ENCODE measurements at places on chromosomes 5 and 9. TPM values are rescaled to one million over a fixed set of nuclear protein-coding genes. Genes with fewer than 3 reads are reported as not detected.

DNA sequence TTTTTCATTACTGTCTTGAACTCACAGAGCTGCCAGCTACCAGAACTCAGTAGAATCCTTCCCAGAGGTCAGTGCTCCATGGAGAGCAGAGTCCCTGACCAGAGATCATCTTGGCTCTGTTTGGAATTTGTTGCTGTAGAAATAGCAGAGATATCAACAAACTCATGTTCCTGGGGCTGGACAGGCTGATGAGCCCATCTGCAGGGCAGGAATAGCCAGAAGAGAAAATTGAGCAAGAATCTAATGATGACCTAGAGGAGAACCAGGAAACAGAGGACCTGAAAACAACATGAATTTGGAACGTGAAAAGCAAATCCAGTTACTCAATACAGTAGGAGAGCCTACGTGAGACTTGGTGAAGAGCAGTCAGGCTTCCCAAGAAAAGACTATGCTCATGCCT is 437.8 kb downstream of the PLK2 start:
- no peaks in the 10 kb centered on the region for H3K27me3 ChIP-seq
- no peak overlapping the region for H3K27ac ChIP-seq
- H3K36me3 ChIP-seq: no peaks in the 10 kb centered on the region
- DNase-seq: no peak
- no peaks in the 10 kb centered on the region for H3K4me1 ChIP-seq

- no peaks in the 10 kb centered on the region for H3K27me3 ChIP-seq
- peaks cover 25% of the 10 kb centered on the region for H3K36me3 ChIP-seq
- peaks cover 62% of the 10 kb centered on the region for H3K4me1 ChIP-seq
- H3K27ac ChIP-seq: peak overlapping the region; percentile 70
- H3K4me3 ChIP-seq: peak overlapping the region; percentile 87
- DNase-seq: peak; percentile 63
Observed at GRCh38 chr9:136544548-136544963, 1.3 kb downstream of the NOTCH1 start.

DNA sequence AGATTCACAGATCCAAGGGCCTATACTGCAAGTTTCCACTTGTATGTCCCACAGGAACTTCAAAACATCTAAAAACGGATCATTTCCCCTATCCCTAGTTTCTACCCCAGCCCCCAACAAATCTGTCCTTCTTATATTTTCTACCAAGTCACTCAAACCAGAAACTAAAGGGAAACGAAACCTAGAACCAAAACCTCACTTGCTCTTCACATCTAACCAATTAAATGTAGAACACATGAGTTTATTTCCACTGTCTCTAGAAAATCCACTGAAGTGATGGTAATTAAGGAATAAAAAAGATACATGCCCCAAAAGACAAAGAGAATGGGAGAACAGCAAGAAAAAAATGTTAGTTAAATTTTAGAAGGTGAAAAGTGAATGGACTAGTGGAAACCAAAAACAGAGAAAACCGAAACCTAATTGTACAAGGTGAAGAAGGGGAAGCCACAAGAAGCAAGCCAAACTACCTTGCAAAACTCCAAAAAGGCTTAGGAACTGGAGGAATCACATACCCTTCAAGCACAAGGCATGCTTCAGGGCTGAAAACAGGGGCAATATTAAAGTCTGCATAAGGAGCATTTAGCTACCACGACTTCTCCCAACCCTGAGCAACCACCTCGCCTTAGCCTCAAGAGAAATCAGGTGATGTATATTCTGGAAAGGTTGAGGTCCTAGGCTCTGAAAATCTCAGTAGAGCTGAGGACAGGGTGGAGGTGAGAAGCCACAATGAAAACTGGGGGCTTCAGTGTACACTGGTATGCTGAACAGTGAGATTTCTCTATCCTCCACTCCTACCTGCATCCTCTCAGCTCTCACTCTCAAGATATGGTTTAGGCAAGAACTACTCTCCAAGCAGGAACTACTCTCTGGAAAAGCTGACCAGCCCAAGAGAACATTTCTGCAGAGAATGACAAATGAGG is 11.1 kb downstream of the SMU1 start:
- no peak overlapping the region for H3K27ac ChIP-seq
- H3K27me3 ChIP-seq: no peaks in the 10 kb centered on the region
- DNase-seq: no peak
- no peak overlapping the region for H3K4me3 ChIP-seq
- H3K36me3 ChIP-seq: peaks cover 90% of the 10 kb centered on the region

- no peak overlapping the region for H3K27ac ChIP-seq
- H3K36me3 ChIP-seq: no peaks in the 10 kb centered on the region
- H3K27me3 ChIP-seq: no peaks in the 10 kb centered on the region
- no peaks in the 10 kb centered on the region for H3K4me1 ChIP-seq
- DNase-seq: no peak
- H3K4me3 ChIP-seq: no peak overlapping the region
Observed at GRCh38 chr9:23669776-23670175, 156.3 kb downstream of the ELAVL2 start.

- peaks cover 19% of the 10 kb centered on the region for H3K36me3 ChIP-seq
- no peaks in the 10 kb centered on the region for H3K4me1 ChIP-seq
- no peak overlapping the region for H3K4me3 ChIP-seq
- H3K27ac ChIP-seq: no peak overlapping the region
- H3K27me3 ChIP-seq: no peaks in the 10 kb centered on the region
Observed at GRCh38 chr9:32968101-32969011, 33.1 kb downstream of the APTX start.

DNA sequence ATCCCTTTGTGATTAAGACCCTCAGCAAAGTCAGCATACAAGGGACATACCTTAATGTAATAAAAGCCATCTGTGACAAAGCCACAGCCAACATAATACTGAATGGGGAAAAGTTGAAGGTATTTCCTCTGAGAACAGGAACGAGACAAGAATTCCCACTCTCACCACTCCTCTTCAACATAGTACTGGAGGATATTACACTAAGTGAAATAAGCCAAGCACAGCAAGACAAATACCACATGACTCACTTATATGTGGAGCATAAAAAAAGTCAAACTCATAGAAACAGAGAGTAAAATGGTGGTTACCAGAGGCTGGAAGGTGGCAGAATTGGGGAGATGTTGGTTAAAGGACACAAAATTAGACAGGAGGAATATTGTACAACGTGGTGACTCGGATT is 118.1 kb upstream of the NFIL3 start:
- H3K4me3 ChIP-seq: no peak overlapping the region
- peaks cover 2% of the 10 kb centered on the region for H3K27me3 ChIP-seq
- no peak overlapping the region for H3K27ac ChIP-seq
- no peaks in the 10 kb centered on the region for H3K36me3 ChIP-seq
- DNase-seq: no peak

The LRRC70 gene
- total RNA-seq: 7.3 TPM

GRCh38 chr9:21031091-21031807 is at the start of gene HACD4:
TSS of gene HACD4 (minus strand) at chr9:21031640. CDS start at chr9:21031590, 50 bp downstream.
- H3K36me3 ChIP-seq: peaks cover 14% of the 10 kb centered on the region
- DNase-seq: peak; percentile 63
- peaks cover 28% of the 10 kb centered on the region for H3K4me1 ChIP-seq
- peak within 1 kb of the TSS; percentile 62 for H3K27ac ChIP-seq
- H3K4me3 ChIP-seq: peak within 1 kb of the TSS; percentile 63
- H3K27me3 ChIP-seq: no peaks in the 10 kb centered on the region

GRCh38 chr5:124289641-124290311 is 456.7 kb downstream of the ZNF608 start:
- H3K27ac ChIP-seq: no peak overlapping the region
- H3K27me3 ChIP-seq: no peaks in the 10 kb centered on the region
- no peak for DNase-seq
- H3K36me3 ChIP-seq: no peaks in the 10 kb centered on the region
- H3K4me3 ChIP-seq: no peak overlapping the region

The TOPORS gene
- 41.8 TPM for total RNA-seq

GRCh38 chr5:95557841-95558240 is 2.9 kb downstream of the ARSK start:
- no peak overlapping the region for H3K27ac ChIP-seq
- no peaks in the 10 kb centered on the region for H3K27me3 ChIP-seq
- peaks cover 16% of the 10 kb centered on the region for H3K4me1 ChIP-seq

The GPR150 gene
- 0.60 TPM for total RNA-seq

- H3K4me1 ChIP-seq: no peaks in the 10 kb centered on the region
- H3K36me3 ChIP-seq: no peaks in the 10 kb centered on the region
- no peak overlapping the region for H3K4me3 ChIP-seq
- no peak overlapping the region for H3K27ac ChIP-seq
- H3K27me3 ChIP-seq: no peaks in the 10 kb centered on the region
Observed at GRCh38 chr5:88374391-88374790, 105.7 kb upstream of the TMEM161B start.

The SLC6A7 gene
- not detected for total RNA-seq

DNA sequence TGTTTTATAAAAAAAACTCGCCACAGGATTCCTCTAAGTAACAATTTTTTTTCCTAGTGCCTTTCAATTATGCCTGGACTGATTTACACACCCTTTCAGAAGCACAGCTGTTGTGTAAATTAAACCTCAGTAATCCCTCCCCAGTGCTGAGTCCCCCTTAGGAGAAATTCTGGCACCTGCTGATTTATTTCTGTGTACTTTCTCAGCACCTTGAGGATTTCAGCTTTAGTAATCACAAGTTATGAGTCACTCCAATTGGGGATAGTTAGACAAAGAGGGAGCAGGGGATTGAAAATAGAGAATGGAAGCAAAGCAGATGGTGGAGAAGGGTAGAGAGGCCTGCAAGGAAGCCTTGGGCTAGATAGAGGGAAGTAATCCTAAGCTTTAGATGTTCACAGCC is 171.7 kb downstream of the TTLL11 start:
- no peak overlapping the region for H3K27ac ChIP-seq
- no peak for DNase-seq
- no peaks in the 10 kb centered on the region for H3K36me3 ChIP-seq
- H3K4me3 ChIP-seq: no peak overlapping the region

DNA sequence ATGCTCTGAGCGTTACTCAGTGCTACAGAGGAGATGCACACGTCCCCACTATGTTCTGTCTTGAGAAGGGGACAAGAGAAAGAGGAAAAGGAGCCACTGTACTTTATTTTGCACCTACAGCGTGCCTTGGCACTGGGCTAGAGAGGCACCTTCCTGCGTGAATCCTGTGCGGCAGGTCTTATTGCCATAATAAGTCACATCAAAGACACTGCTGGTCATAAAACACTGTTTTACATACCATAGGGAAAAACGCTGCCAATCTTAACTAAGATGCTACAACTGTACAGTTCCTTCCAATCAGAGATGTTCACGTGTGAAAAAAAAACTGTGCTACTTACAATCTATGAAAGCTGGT is 48.1 kb downstream of the NEURL1B start:
- H3K27me3 ChIP-seq: no peaks in the 10 kb centered on the region
- no peaks in the 10 kb centered on the region for H3K36me3 ChIP-seq
- no peak for DNase-seq
- H3K4me1 ChIP-seq: peaks cover 14% of the 10 kb centered on the region
- H3K4me3 ChIP-seq: no peak overlapping the region

The PCDHB16 gene
- total RNA-seq: not detected

- no peaks in the 10 kb centered on the region for H3K36me3 ChIP-seq
- H3K4me3 ChIP-seq: no peak overlapping the region
- H3K27ac ChIP-seq: no peak overlapping the region
- no peak for DNase-seq
Observed at GRCh38 chr5:56183506-56183905, 49.6 kb downstream of the ANKRD55 start.

GRCh38 chr5:171116719-171117118 is 192.3 kb upstream of the TLX3 start:
- no peaks in the 10 kb centered on the region for H3K4me1 ChIP-seq
- H3K27ac ChIP-seq: no peak overlapping the region
- H3K4me3 ChIP-seq: no peak overlapping the region
- no peaks in the 10 kb centered on the region for H3K36me3 ChIP-seq

The DDX4 gene
- not detected for total RNA-seq

DNA sequence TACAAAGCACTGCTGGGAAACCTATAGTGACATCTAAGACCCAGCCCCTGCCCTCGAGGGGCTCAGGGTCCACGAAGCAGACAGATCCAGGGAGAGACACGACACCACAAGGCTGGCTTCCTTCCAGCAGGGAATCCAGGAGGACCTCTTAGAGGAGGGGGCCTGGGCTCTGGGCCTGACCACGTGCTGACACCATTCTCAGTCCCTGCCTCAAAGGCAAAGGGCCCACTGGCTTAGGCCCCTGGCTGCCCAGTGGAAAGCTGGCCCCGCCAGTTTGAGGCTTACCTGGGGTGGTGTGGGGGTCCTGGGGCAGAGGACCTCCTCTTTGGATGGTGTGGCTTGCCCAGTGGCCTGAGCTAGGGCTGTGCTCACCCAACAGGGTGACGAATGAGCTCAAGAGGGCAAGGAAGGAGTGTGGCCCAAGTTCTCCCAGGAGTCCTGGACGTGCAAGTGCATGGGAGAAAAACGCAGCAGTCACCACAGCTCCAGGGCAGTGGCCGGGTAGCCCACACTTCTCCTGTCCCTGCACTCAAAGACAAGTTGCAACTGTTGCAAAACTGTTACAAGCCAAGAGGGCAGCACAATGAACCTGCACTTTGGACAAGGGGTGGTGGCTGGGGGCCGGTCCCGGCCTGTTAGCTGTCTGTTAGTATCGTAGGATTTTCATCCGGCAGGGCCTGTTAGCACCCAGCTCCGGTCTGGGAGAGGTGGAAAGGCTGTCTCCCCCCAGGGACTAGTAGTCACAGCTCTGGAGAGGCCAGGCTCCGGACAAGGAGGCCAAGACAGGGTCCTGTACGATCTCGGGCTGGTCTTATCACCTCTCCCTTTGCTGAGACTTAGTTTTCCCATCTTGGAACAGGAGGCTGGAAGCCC is 1.5 kb upstream of the SARDH start:
- no peak for DNase-seq
- H3K36me3 ChIP-seq: no peaks in the 10 kb centered on the region
- no peaks in the 10 kb centered on the region for H3K27me3 ChIP-seq
- H3K4me1 ChIP-seq: peaks cover 20% of the 10 kb centered on the region
- H3K4me3 ChIP-seq: no peak overlapping the region
- no peak overlapping the region for H3K27ac ChIP-seq

DNA sequence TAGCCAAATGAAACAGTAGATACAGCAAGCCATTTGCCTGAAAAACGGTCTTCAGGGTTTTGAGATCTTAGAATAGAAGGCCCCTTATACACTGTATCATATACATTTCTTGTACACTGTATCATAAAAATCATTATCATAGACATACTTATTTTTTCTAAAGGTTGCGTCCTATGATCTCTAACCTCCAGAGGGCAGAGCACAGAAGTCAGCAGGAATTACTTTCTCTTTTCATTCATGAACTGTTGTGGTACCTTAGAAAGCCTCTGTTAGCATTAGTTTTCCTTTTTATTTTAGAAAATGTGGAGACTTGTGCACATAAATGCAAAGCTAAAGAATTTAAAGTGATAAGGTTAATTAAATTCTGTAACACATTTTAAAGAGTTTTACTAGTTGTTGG is 115.4 kb downstream of the OXCT1 start:
- DNase-seq: no peak
- no peak overlapping the region for H3K27ac ChIP-seq
- H3K4me3 ChIP-seq: no peak overlapping the region
- H3K27me3 ChIP-seq: no peaks in the 10 kb centered on the region

DNA sequence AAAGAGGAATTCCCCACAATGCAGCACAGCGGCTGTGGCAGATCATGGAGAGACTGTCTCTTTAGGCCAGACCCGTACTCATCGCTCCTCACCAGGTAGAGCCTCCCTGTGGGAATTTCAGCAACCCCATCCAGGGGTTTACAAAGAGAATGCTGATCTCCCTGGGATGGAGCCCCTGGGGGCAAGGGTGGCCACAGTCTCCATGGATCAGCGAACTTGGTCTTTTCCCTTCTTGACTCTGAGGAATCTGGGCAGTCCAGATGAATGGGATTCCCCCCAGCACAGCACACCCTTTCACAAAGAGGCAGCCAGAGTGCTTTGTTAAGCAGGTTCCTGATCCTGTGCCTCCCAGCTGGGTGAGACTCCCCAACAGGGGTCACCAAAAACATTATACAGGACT is 108.7 kb upstream of the RGMB start:
- H3K36me3 ChIP-seq: no peaks in the 10 kb centered on the region
- H3K27me3 ChIP-seq: no peaks in the 10 kb centered on the region
- H3K27ac ChIP-seq: no peak overlapping the region
- H3K4me1 ChIP-seq: no peaks in the 10 kb centered on the region

GRCh38 chr5:155885199-155885598 is 441.8 kb upstream of the SGCD start:
- no peaks in the 10 kb centered on the region for H3K27me3 ChIP-seq
- H3K4me1 ChIP-seq: no peaks in the 10 kb centered on the region
- DNase-seq: no peak

All from CD4-positive, alpha-beta T cell (primary cell).